ENCODE measurements at places on chromosomes 2 and 18.

DNA sequence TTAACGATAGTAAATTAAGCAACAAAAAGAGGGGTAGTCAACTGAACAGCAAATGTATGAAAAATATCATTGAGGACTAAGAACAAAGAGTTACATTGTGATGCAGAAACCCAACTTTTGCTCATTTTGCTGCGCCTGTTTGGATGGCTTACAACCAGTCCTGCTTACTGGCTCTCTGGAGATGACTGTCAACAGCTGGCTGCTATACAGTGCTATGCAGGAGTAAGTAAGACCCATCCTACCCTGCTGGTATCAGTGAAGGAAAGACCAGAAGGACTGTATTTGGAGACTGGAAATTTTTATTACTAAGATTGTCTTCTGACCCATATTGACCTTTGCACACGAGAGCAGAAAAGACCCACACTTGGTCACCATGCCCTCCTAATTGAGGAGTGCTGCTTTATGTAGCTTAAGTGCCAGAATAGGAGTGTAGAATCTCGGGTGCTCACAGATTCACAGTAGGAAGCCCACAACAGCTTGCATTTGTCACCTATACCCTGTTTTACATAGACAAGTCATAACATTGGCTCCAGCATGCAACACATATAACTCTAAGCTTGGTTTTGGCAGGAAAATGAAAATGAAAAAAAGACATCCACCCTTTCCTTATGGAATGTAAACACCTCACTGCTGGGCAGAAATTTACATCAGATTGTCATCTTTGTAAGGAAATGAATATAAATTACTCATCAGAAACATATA is 1915.0 kb upstream of the CELF4 start:
- no peak for DNase-seq

GRCh38 chr2:219497495-219498279 is 1.0 kb upstream of the GMPPA start:
- peak; percentile 67 for DNase-seq

- peak; percentile 49 for DNase-seq
These were observed 1.7 kb upstream of the ESCO1 start for GRCh38 chr18:21602299-21602587.

DNA sequence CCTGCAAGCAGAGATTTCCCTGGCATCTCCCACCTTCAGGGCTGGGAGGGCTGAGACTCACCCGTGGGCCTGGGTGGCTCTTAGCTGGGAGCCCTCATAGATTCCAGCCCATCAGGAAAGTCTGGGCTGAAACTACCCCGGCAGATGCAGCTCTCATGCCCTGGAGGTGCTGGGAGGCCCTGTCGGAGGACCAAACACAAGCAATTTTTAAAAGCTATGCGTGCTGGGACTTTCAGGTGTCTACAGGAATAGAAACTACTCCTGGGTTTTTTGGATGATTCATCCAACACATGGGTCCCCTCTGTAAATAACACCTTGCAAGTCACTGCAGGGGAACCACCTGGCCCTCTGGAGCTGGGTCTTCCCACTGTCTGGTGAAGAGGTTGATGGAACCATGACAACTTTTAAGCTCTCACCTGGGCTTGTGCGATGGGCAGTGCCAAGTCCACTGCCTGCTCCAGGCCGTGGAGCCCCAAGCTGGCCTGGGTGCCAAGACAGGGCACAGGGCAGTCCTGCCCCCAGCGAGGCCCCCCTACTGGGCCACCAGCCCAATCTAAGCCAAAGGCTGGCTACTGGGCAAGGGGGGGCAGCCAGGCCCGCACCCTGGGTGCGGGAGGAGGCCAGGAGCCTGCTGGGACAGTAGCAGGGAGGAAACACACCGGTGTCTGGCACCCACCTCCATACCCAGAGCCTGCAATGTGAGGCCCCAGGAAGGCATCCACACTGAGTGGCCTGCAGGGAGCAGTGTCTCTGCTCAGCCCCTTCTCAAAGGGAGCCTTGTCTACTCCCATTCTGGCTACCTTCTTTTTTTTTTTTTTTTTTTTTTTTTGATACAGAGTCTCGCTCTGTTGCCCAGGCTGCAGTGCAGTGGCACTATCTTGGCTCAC is 1.1 kb upstream of the GPR55 start:
- peak; percentile 72 for DNase-seq

- DNase-seq: no peak
These were observed 11.4 kb upstream of the RAB31 start for GRCh38 chr18:9696701-9697100.

DNA sequence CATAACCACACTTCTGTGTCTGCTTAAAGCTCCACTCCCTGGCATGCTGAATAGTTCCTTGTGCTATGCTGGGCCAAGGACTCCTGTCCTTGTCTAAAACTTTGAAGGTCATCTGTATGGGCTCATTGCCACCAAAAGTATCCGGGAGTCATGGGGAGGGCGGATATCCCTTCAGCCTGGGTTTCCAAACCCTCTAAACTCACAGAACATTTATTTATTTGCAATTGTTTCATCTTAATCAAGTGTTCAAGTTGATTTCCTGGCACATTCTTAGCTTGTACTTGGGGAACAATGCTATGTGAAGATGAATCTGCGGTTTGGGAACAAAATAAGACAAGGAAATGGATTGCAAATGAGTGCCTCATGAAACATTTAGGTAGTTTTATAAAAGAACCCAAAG is 1.8 kb downstream of the NOSTRIN start:
- DNase-seq: no peak

DNA sequence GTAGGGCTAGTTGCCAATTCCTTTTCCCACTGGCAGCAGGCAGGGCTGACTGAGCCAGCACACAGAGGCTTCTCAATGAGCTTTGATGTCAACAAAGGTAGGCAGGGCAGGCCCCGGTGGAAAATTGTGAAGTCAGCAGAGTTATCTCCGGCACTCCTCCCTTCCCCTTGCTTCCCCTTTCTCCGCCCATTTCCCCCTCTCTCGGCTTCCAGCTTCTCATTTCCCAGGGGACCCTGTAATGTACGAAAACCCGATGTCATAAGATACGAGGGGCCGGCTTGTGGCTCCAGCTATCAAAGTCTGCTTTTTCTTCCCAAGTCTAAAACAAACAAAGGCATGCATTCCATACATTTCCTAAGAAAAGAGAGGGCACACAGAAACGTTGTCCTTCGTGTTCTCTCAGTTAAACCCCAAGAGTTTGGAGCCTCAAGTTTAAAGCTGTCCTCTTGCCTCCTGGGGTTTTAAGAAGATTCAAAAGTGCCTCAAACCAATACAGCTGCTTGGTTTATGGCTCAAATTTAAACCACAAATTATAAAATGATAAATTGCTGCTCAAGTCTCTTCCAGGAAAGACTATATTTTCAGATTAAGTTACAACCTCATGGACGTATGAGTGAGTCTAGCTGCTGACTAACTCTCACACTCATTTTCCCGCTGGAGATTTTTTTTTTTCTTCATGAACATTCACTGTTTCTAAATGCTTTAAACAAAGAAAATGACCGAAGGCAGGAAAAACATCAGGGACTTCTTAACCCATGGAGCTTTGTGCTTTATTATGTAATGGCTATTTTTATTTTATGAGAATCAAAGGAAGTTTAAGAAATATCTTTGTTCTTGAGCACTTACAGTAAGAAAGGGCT is 27.2 kb upstream of the EML4 start:
- no peak for DNase-seq
